ENCODE measurements at places on chromosomes 7 and 10.
A peak's percentile ranks its signal among the peaks of the same experiment; 100 is the strongest.

DNA sequence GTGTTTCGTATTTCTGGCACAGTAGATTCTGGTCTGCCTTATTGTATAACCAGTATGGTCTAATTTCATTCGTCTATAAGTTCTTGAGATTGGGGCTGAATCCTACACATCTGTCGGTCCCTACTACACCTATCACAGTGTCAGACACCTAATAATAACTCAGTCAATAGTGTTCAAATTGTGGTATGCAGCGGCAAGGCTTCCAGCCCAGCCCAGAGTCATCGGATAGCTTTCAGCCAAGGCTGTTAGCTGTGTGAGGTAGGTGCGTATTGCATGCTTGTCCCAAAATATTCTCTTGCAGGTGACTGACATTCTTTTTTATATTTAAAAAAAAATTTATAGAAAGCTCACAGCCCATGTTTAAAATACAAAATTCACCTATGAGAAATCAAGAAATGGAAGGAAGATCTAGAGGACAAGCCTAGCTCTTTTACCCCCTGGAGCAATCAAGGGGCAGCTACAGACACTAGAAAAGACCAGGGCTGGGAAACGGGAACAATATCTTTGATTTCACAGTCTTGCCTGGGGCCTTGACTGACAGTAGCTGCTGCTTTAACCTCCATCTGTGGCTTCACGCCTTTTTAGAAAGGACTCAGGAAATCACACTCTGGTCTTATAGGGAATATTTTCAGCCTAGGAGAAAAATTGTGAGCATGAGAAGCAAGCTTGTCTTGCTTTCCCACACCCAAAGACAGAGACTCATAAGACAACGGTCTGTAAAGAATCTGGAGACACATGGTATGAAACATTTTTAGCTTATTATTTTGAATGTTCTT lies 9.5 kb upstream of the ASB4 start:
- no peak for DNase-seq

DNA sequence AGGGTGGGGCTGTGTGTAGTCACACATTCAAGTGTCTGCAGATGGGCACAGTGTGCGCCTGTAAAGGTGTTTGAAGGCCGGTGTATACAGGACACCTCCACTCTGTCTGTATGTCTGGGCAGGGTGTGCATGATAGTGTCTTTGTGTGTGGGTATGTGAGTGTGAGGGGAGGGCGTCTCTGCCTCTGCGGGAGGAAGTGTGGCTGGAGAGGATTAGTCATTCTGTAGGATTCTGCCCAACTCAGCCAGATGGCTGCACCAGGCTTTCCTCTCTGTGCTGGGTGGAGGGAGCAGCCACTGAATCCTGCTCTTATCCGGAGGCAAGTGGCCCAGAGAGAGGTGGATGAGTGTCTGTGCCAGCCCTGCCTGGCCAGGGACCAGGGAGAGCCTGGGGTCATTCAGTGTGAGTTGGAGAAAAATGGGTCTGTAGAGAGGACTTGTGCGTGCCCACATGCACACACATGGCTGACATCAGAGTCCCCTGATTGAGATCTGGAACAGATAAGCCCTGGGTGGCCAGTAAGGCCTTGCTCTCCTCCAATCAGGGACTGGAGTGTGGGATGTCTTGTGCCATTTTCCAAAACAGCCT lies 1.7 kb downstream of the SFXN3 start:
- no peak for DNase-seq

GRCh38 chr7:134029743-134030142 lies 97.4 kb upstream of the LRGUK start:
- no peak for DNase-seq

- DNase-seq: no peak
Measured at GRCh38 chr7:32879460-32879859, 12.1 kb downstream of the KBTBD2 start.

DNA sequence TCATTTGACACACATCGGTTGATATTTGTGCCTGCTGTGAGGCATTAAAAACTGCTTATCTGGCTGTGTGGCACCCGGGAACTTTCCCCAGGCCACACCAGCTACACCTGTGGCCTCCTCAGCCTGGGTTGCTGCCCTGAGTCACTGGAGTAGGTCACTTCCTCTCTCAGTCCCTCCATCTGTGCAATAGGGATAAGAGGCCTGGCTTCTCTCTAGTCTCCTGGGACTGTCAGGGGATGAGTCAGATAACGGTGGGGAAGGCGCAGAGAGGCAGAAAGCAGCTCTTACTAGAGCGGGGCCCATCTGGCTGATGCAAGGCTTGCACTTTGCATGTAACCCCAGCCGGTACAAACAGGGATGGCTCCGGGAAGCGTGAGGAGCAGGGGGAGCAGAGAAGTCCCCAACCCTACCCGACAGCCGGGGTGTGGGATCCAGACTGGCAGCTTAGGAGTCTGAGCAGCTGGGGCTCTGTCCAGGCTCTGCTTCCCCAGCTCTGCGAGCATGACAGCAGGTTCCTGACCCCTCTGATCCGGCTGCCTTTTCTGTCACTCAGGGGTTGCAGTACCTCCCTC lies 34.0 kb downstream of the DNAJB12 start:
- no peak for DNase-seq

DNA sequence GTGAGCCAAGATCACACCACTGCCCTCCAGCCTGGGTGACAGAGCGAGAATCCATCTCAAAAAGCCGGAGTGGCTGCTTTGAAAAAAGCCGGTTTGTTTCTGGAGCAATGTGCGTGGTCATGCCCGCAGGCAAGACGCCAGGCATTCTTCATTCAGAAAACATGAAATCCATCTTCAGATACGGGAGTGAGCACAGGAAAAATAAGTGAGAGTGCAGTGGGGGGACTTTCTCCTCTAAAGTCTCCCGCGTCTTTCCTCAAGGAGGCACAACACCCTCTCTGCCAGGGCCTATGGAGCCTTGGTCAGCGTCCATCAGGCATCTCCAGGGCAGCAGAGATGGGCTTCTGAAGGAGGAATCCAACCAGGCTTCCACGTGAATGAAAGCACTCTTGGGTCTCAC lies 62.3 kb upstream of the DGKI start:
- no peak for DNase-seq

DNA sequence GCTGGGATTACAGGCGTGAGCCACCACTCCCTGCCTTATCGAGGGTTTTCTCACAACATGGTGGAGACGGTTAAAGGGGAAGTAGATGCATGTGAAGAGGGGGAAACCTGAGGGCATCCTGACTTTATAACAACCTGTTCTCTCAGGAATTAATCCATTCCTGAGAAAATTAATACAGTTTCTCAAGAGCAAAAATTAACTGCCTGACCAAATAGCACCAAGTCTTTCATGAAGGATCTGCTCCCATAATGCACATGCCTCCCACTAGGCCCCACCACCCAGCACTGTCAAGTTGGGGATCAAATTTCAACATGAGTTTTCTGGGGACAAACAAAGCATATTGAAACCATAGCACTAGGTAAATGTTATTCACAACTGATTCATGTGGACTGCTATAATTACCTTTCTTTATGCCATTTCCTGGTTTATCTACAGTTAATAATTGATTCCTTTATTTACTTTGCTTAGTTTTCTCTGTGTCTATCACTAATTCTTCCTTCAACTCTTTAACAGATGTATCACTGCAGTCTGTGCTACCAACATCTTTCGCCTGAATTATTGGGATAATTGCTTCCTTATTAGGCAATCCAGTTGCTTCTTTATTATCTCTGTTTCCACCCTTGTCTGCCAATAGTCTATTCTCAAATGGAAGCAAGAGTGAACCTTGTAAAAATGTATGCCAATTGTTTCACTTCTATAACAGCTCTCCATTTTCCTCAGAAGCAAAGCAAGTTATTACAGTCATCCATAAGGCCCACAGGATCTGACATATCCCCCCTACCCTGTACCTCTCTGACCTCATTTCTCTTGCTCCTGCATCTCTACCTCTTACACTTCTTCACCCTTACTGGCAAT lies 12.9 kb upstream of the MICU1 start:
- DNase-seq: no peak

GRCh38 chr10:119416855-119417254 lies 125.7 kb downstream of the RGS10 start:
- peak; percentile 27 for DNase-seq

DNA sequence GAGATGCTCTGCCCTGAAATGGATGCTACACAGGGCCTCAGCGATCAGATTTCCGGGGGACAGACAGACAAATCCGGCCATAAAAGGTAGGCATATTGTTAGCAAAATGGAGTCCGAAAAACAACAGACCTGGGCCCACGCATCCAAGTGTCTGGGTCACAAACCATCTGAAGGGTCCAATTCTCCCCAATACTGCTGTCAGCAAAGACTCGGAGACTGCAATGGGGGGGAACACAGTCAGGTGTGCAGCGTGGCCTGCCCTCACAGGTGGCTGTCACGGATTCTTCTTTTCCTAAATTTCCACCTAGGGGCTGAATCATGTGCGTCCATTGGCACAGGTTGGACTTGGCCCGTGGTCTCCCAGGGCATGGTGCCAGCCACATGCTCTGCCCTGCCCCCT lies 12.9 kb downstream of the PKD1L1 start:
- DNase-seq: no peak

GRCh38 chr10:68153473-68154210 lies 44.4 kb downstream of the MYPN start:
- DNase-seq: no peak

DNA sequence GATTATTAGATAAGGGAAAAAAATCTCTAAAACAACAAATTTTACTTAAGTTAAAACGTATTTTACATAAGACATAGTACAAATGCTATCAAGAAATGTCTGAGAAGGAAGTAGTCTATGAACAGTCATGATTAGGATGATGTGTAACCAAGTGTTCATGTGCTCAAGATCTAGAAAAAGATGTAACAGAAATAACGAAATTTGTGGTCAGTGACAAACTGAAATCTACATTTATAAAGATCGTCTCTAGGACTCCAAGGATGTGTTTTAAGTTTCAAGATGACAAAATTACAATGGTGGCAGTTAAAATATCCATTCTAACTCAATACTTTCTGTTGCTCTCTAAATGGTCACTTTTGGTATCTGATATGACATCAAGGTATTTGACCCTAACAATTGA lies 17.2 kb downstream of the PPP3CB start:
- no peak for DNase-seq

GRCh38 chr10:113469796-113470195 lies 83.1 kb upstream of the HABP2 start:
- no peak for DNase-seq

- DNase-seq: no peak
Measured at GRCh38 chr7:98458090-98458875, 57.4 kb upstream of the BAIAP2L1 start.

DNA sequence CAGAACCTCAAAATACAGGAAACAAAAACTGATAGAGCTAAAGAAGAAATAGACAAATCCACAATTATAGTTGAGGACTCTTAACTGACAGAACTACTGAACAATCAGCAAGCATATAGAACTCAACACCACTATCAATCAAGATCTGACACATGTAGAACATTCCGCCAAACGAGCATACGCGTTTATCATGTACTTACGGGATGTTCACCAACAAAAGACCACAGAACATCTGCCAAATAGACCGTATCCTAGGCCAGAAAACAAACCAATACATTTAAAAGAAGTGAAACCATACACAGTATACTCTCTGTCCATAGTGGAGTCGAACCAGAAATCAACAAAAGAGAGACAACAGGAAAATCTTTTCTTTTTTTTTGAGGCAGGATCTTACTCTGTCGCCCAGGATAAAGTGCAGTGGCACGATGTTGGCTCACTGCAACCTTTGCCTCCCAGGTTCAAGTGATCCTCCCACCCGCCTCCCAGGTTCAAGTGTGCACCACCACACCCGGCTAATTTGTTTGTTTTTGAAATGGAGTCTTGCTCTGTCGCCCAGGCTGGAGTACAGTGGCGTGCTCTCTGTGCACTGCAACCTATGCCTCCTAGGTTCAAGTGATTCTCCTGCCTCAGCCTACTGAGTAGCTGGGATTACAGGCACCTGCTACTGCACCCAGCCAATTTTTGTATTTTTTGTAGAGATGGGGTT lies 5.1 kb downstream of the GNA12 start:
- no peak for DNase-seq

GRCh38 chr7:146892151-146892550 lies 775.5 kb downstream of the CNTNAP2 start:
- no peak for DNase-seq

- DNase-seq: peak; percentile 18
Measured at GRCh38 chr7:22723181-22723601, 3.8 kb upstream of the IL6 start.

DNA sequence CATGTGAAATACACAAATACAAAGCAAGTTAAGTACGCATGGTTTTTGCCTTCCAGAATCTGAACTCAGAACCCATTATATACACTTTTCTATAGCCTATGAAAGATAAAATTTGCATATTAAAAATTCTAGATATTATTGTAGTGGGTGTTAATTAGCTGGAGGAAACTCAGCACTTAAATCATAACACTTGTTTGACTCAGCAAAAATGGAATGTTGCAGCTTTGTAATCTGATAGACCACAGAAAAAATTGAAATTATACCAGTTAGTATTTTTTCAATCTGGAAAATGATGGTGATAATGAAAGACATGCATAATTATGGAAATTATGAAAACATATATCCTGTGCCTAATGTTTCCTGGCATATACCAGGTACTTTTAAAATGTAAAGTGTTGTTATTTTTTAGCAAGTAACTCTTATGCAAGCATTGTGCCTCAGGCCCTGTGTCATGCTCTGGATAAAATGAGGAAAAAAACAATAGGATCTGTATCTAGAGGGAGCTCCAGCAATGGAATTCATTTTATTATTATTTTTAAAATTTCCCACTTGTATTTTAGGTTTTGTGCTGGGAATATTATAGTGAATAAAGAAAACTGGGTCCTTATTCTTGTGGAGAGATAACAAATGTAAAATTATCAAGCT lies 490.4 kb upstream of the SEMA3A start:
- no peak for DNase-seq

DNA sequence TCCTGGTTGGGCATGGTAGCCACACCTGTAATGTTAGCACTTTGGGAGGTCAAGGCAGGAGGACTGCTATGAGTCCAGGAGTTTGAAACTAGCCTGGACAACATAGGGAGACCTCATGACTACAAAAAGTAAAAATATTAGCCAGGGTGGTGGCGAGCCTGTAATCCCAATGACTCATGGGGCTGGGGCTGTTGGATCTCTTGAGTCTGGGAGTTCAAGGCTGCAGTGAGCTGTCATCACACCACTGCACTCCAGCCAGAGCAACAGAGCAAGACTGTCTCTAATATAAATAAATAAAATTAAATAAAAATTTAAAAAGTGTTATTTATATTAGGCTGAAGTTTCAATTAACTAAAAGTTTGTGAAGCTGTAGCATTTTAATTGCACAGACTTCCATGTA lies 207.3 kb downstream of the NXPH1 start:
- DNase-seq: no peak

- DNase-seq: no peak
Measured at GRCh38 chr10:117896517-117896916, 150.2 kb downstream of the RAB11FIP2 start.

DNA sequence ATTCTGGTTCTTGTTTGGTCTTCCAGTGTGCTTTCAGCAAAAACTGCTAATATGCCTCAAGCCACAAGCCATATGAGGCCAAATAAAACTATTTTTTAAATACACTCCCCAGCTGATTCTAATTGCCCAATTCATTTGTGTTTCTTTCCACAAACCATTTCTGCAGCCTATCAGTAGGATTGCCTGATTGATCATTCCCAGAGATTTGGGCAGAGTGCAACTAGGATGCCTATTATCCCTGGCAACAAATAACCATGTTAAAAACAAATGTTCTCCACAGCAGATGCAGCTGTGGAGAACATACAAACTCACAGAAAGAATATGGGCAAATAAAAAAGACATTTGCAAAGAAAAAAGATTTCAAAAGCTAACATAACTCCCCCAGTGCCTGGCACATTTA lies 76.9 kb upstream of the CAV2 start:
- DNase-seq: no peak

- DNase-seq: peak; percentile 38
Measured at GRCh38 chr7:83648464-83649241, at the start of gene SEMA3E. TSS of gene SEMA3E (minus strand) at chr7:83649139.

- no peak for DNase-seq
Measured at GRCh38 chr7:155424301-155425010, 33.5 kb upstream of the EN2 start.

Measured in prostate gland (tissue), 2 donors.